ENCODE measurements at places on chromosomes 16 and 17. TPM values are rescaled to one million over a fixed set of nuclear protein-coding genes. Genes with fewer than 3 reads are reported as not detected.

CCR7 gene
- polyA plus RNA-seq: 0.49 TPM

GRCh38 chr16:1984347-1985225 lies 593 bp downstream of the GFER start:
- no peak for DNase-seq

CBX4 gene
- polyA plus RNA-seq: 11.0 TPM

PRDM7 gene
- not detected for polyA plus RNA-seq

GRCh38 chr17:76106703-76107102 lies 3.1 kb upstream of the EXOC7 start:
- DNase-seq: no peak

DNA sequence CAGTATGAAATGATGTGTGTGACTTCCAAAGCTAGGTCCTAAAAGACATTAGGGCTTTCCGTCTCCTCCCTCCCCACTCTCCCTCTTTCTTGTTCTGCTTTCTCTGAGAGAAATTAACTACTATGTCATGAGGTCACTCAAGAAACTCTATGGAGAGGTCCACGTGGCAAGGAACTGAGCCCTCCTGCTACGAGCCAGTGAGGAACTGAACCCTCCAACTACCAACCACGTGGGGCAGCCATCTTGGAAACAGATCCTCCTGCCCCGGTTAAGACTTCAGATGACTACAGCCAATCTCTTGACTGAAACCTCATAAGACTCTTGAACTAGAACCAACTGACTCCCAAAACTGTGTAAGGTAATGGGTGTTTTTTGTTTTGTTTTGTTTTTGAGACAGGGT lies 4.2 kb upstream of the ALOX15 start:
- no peak for DNase-seq

GRCh38 chr16:31186930-31187807 lies 7.2 kb downstream of the FUS start:
- no peak for DNase-seq

DNA sequence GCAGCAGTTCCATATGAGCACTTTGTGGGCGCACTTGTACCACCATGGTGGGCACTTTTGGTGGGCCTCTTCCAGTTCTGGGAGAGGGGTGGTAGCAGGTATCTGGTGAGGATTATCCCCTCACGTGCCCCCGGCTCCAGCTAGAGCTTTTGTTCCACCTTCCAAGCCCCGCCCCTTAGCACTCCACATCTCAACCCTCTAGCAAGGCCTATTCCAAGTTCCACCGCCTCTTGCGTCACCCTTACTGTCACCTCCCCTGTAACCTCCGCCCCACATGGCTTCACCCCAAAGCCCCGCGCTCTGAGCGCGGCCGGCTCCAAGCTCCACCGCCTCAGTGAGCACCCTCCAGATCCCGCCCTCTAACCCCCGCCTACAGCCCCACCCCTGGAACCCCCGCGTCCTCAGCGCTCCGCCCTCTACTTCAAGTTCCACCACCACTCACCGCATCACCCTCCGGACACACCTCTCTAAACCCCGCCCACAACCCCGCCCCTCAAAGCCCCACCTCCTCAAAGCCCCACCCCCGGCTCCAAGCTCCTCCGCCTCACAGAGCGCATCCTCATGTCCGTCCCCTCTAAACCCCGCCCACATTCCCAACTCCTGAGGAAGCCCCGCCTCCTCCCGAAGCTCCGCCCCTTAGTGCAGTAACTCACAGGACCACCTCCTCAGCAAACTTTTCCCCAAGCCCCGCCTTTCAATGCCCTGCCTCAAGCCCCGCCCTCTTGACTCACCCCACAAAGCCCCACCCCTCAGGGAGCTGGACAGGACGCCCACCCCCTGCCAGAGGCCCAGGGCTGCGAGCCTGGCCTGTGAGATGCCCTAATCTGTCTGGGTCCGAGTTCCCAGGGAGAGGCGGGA lies 11.1 kb downstream of the SCN4A start:
- DNase-seq: no peak

DNA sequence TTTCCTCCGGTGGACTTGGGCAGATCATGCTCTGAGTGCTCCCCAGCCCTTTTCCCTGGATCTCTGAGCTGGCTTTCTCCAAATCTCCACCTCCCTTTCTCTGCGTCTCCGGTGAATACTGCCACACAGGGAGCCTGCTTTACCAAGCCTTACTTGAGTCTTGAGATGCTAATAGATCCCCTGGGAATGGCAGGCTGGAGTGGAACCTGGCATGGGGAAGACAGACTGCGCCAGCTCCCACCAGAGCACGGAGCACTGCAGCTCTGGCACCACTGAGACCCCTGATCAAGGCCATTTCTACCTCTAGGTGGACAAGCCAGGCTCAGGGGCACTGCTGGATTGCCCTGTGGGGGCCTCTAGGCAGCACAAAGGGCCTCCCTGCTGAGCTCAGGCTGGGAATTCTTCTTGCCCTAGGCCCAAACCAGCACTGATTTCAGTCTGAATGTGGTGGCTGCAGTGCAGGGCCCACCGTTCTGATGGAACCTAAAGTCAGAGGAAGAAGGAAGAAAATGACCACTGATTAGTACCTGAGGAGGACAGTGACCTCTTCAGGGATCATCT lies 74.3 kb upstream of the CRHR1 start:
- DNase-seq: no peak

DNA sequence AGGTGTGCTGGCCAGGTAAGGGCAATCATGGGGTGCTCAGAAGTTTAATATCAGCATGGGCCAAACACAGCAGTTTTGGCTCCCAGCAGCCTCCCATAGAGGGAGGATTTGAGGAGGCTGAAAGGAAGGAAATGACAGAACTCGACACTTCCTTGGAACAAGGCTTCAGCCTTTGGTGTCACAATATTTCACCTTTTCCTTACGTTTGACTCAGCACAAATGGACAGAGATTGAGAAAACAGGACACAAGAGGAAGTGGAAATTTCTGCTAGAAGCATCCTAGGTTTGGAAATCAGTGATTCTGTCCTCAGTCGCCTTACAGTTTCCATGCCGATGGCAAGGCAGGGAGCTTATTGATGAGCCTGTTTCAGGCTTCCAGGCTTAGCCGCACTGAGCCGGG lies 181.4 kb downstream of the MAF start:
- DNase-seq: no peak

STH gene
- not detected for polyA plus RNA-seq

- DNase-seq: no peak
These were observed 8.3 kb downstream of the UBALD1 start for GRCh38 chr16:4606354-4606753.

CDT1 gene
- 8.5 TPM for polyA plus RNA-seq

DNA sequence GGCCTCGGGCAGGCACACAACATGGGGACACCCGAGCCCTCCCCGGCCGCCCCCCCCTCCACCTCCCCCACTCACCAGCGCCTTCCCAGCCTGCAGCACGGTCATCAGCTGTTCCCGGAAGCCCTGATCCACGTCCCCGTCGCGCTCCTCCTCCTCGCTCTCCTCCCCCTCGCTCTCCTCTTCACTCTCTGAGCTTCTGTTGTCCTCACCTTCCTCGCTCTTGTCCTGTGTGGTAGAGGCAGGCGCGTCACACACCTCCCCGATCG lies 10.3 kb downstream of the MYBBP1A start:
- no peak for DNase-seq

DNA sequence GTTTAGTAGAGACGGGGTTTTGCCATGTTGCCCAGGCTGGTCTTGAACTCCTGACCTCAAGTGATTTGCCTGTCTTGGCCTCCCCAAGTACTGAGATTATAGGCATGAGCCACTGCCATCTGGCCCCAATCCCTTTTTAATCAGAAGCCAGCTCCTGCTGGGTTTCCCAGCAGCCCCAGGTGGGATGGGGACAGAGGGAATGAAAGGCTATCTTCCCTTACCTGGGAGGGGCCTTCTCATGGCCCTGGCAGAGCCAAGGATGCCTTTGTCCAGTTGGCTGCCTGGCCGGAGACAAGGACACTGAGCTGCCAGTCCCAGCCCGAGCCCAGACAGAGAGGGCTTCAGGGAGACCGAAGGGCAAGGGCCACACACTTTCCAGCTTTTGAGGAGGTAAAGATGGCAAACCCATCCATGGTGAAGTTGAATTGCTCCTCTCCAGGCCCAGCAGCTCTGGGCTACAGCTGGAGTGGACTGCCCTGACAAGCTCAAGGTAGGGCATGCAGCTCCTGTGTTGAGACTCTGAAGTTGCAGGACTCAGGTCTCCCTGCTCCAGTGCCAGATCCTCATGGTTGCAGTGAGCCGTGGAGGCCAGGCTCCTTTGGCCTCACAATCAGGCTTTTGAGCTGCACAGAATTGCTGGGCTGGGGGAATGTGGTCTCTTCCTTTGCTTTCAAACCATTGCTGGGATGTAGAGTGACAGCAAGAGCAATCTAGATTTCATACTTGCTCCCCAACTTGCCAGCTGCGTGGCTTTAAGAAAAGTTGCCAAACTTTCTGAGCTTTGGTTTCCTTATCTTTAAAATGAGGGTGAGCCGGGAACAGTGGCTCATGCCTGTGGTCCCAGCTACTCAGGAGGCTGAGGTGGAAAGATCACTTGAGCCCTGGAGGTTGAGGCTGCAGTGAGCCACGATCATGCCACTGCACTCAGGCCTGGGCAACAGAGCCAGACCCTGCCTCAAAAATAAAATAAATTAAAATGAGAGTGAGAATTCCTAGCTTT lies 44.5 kb upstream of the IL34 start:
- no peak for DNase-seq

DNA sequence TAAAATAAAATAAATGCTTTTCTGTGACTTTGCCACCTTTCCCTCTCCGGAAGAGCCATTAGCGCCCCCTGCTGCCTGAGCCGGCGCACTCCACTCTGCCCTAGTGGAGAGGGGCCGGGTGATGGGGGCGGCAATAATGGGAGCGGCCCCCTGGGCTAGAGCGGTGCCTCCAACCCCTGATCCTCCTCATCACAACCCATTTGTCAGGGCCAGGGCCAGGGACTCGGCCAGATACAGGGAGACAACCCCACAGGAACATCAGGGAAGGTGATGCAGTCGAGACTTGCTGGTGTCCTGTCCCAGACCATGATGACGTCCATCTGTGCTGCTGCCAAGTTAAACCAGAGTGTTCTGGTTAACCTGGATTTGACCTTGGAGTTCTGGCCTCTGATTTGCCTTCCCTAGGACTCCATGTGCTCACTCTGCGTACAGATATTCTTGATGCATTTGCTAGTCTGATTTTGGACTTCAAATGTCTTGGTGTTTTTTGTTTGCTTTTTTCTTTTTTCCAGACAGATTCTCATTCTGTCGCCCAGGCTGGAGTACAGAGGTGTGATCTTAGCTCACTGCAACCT lies 46.1 kb upstream of the BPTF start:
- DNase-seq: peak; percentile 74

FAM20A gene
- 10.2 TPM for polyA plus RNA-seq

DNA sequence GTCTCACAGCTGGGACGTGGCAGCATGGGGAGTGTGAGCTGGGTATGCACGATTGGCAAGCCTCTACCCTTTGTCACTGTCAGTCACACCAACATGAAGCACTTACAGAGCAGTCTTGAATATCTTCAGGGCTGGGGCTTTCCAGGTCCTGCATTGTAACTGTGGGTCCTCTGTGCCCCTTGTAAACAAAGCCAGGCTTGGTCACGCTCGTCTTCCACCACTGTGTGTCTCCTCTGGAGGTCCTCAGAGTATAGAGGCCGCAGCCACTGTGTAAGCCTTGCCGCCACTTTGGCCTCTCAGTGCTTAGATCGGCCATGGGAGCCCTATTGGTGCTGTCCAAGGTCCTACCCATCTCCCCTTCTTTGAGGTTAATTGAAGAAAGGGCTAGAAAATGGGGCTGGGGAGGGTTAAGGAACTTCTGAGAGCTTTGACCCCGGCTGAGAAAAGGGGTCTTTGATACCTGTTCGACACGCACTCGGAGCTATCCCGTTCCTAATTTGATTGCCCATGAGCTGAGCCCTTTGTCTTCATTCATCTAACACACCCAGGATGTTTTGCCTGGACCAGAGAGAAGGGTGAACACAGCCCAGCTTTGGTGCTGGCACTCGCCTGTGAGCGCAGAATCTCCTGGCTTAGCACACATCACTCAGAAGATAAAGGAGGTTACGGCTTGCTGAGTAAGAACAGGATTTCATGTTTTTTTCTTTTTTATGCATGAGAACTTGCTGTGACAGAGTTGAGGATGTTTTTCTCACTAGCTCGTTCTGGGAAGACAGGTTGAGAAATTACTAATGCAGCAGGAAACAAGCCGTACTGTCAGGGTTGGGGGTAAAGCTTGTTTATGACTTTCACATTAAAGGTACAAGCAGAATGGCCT lies 267.9 kb downstream of the CPPED1 start:
- no peak for DNase-seq

SLC6A4 gene
- polyA plus RNA-seq: 0.12 TPM

- DNase-seq: no peak
These were observed 45.1 kb downstream of the SOCS3 start for GRCh38 chr17:78314683-78315354.

DNA sequence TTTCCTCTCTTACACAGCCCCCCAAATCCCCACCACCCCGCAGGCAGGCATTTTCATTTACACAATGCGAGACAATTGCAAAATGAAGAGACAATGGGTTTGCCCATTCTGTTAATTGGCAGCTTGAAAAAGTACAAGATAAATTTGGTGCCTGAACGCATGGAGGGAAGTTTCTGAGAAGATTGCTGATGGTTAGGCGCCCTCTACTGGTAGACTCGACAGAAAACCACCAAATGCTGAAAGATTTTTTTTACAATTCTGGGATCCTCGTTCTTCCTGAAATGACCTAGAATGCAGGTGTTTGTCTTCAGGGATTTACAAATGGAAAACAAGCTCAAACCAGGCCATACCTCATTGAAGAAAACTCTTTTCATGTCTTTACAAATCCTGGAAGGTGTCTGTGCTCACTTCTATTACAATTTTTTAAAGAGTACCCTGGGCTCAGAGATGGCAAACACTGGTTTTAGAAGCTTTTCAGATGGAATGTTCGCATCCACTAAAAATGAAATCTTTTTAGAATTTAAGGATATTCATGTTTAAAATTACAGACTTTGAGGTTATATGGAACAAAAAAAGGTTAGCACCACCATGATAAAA lies 338.5 kb downstream of the PMP22 start:
- DNase-seq: peak; percentile 66

DNA sequence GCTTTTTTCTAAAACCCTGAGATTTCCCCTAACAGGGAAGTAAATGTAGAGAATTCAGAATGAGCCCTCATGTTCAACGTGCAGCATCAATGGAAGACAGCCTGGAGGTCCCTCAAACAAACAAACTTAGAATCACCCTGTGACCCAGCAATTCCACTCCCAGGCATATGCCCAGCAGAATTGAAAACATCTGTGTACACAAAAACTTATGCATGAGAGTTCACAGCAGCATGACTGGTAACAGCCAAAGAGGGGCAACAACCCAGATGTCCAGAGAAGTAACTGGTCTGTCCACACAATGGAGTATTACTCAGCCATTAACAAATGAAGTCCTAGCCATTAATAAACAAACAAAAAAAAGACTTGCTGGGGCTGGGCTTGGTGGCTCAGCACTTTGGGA lies 252.7 kb downstream of the PARN start:
- no peak for DNase-seq

- DNase-seq: no peak
These were observed 8.2 kb downstream of the ADCY7 start for GRCh38 chr16:50274326-50275097.

DNA sequence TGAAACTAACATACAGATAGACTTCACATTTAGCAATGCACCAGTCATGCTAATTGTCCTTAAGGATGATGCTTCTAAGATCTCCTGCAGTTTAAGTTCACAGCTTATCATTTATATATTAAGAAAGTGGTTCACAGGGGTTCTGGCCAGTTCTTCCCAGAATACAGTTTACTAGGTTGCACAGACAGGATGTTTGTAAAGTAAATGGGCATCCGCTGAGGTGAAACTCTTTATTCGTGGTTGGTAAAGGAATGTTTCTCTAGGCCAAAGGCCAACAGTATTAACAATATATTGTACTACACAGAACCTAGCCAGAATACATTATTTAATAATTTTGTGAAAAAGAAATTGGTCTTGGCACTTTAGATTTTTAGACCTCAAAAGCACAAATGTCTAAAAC lies 1427.3 kb downstream of the CDH8 start:
- DNase-seq: no peak

RARA gene
- 76.3 TPM for polyA plus RNA-seq

All from hindlimb muscle (tissue), 1 donor.